Aorta (tissue), 5 donors: ENCODE measurements at places on chromosomes 7 and 10. TPM values are rescaled to one million over a fixed set of nuclear protein-coding genes. Genes with fewer than 3 reads are reported as not detected.

GRCh38 chr10:96130326-96130995 is 364 bp downstream of the ZNF518A start:
- peak; percentile 90 for DNase-seq
- H3K4me3 ChIP-seq: peak overlapping the region; percentile 79
- no peaks in the 10 kb centered on the region for H3K27me3 ChIP-seq
- peaks cover 4% of the 10 kb centered on the region for H3K4me1 ChIP-seq
- H3K27ac ChIP-seq: peak overlapping the region; percentile 83
- no peaks in the 10 kb centered on the region for H3K36me3 ChIP-seq

Gene CRPPA
- 2.4 TPM for total RNA-seq

- no peak overlapping the region for H3K27ac ChIP-seq
- H3K4me1 ChIP-seq: no peaks in the 10 kb centered on the region
- no peak for DNase-seq
Measured at GRCh38 chr7:113256883-113257531, 138.7 kb upstream of the SMIM30 start.

DNA sequence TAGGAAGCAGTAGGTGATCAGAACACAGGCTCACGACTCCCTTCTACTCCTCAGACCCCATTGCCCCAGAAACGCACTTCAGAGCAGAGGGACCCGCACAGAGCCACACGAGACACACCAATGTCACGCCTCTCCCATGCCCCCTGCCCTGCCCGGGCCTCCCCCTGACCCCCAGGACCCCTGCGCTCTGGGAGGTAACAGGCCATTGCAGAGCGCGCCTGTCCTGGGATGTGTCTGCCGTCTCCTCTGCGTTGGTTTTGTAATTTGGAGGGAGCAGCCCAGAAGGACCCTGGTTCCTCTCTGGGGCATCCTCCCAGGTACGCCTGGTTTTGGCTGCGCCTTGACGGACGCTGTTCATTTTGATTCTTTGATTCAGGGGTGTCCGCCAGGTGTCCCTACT is 85.4 kb downstream of the UNCX start:
- H3K36me3 ChIP-seq: no peaks in the 10 kb centered on the region
- H3K4me1 ChIP-seq: no peaks in the 10 kb centered on the region

- no peak for DNase-seq
- no peaks in the 10 kb centered on the region for H3K27me3 ChIP-seq
- H3K4me1 ChIP-seq: no peaks in the 10 kb centered on the region
Measured at GRCh38 chr10:47244560-47245500, 55.2 kb upstream of the GDF10 start.

GRCh38 chr10:12056748-12057147 is 12.0 kb upstream of the DHTKD1 start:
- no peak for DNase-seq
- no peaks in the 10 kb centered on the region for H3K27me3 ChIP-seq
- no peaks in the 10 kb centered on the region for H3K36me3 ChIP-seq
- no peak overlapping the region for H3K4me3 ChIP-seq
- H3K27ac ChIP-seq: no peak overlapping the region
- no peaks in the 10 kb centered on the region for H3K4me1 ChIP-seq

DNA sequence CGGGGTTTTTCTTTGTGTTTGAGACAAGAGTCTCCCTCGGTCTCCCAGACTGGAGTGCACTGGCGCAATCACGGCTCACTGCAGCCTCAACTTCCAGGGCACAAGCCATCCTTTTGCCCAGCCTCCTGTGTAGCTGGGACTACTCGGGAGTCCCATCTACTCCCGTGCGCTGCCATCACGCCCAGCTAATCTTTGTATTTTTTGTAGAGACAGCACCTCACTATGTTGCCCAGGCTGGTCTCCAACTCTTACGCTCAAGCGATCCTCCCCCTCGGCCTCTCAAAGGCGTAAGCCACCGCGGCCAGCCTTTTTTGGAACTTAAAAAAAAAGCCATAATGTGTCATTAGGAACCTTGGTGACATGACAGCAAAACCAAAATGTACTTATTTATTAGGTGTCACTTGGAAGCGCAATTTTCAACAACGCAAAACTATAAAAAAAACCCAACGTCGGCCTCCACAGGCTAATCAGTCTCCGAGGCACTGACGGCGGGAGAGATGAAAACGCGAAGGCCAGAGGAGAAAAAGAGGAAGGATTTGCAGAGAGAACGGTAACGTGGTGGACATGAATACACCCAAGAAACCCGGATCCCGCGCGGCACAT is 911 bp upstream of the HNRNPH3 start:
- H3K4me1 ChIP-seq: peaks cover 6% of the 10 kb centered on the region
- no peaks in the 10 kb centered on the region for H3K36me3 ChIP-seq
- H3K27me3 ChIP-seq: no peaks in the 10 kb centered on the region
- peak overlapping the region; percentile 62 for H3K27ac ChIP-seq
- DNase-seq: peak; percentile 82

DNA sequence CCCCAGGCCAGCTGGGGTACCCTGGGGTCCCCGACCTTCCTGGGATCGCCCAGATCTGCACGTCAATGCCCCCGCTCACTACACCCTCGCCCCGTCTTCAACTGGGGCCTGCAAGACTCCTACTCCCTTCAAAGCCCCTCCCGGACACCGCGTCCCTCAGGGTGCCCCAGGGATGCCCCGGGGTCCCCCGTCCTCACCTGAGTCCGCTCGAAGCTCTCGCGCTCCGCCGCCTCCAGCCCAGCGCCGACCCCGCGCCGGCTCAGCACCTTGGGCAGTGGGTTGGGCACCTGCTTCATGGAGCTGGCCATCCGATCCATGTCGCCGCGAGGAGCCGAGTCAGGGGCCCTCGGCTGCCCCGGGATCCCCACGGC is at the start of gene HIP1:
Gene HIP1 (minus strand): TSS at position 338 of the 371 bp plus-strand sequence. CDS start 21 bp downstream, at position 317.
- no peaks in the 10 kb centered on the region for H3K36me3 ChIP-seq
- H3K4me1 ChIP-seq: no peaks in the 10 kb centered on the region
- peak within 1 kb of the TSS; percentile 52 for H3K27ac ChIP-seq
- no peaks in the 10 kb centered on the region for H3K27me3 ChIP-seq

Gene NANOS1
- 1.9 TPM for total RNA-seq

- H3K27ac ChIP-seq: no peak overlapping the region
- H3K36me3 ChIP-seq: no peaks in the 10 kb centered on the region
- H3K27me3 ChIP-seq: no peaks in the 10 kb centered on the region
Measured at GRCh38 chr10:73908853-73909539, 1.9 kb upstream of the PLAU start.

- H3K27ac ChIP-seq: no peak overlapping the region
- no peaks in the 10 kb centered on the region for H3K36me3 ChIP-seq
- DNase-seq: peak; percentile 60
- no peaks in the 10 kb centered on the region for H3K4me1 ChIP-seq
Measured at GRCh38 chr10:4581929-4582328, 244.1 kb upstream of the AKR1E2 start.

- H3K27ac ChIP-seq: no peak overlapping the region
- no peak overlapping the region for H3K4me3 ChIP-seq
- H3K27me3 ChIP-seq: no peaks in the 10 kb centered on the region
- H3K36me3 ChIP-seq: no peaks in the 10 kb centered on the region
- H3K4me1 ChIP-seq: no peaks in the 10 kb centered on the region
- no peak for DNase-seq
Measured at GRCh38 chr10:76336213-76336963, 905.0 kb downstream of the LRMDA start.

GRCh38 chr7:108017776-108018151 is 14.8 kb upstream of the LAMB1 start:
- DNase-seq: no peak
- no peaks in the 10 kb centered on the region for H3K27me3 ChIP-seq

Gene GPR26
- not detected for total RNA-seq

DNA sequence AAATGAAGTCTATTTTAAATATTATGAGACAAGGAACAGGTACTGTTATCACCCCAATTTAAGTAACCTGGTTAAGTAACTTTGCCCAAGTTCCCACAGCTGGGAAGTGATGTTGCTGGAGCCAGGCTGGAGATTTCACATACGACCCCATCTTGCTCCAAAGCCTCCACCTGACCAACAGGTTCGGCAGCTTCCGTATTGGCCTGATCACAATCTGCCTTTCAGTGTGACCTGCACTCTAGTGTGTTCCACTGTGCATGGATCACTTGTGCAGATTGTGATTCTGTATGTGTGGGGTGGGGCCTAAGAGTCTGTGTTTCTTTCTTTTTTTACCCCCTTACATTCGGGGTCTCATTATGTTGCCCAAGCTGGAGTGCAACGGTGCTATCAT is 66.1 kb downstream of the PRTFDC1 start:
- no peaks in the 10 kb centered on the region for H3K36me3 ChIP-seq
- DNase-seq: no peak
- no peak overlapping the region for H3K4me3 ChIP-seq
- H3K27ac ChIP-seq: no peak overlapping the region

DNA sequence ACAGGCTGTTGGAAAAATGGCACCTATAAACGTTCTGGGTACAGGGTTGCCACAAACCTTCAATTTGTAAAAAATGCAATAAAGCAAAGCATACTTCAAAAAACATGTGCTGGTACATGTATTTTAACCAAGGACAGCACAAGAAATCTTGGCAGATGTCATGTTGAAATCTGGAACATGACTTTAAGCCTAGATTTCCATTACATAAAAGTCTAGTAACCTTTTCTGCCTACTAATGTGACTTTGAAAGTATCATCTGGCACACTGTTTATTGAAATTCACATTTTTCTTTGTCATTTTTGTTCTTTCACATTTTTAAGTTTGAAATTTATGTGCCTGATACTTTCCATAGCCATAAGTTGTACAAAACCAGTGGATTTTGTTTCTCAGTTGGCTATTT is 296.8 kb downstream of the EXOC4 start:
- no peak overlapping the region for H3K27ac ChIP-seq
- no peak for DNase-seq
- H3K27me3 ChIP-seq: no peaks in the 10 kb centered on the region
- no peaks in the 10 kb centered on the region for H3K36me3 ChIP-seq
- no peak overlapping the region for H3K4me3 ChIP-seq

GRCh38 chr10:119211176-119211575 is 3.8 kb downstream of the GRK5 start:
- no peaks in the 10 kb centered on the region for H3K36me3 ChIP-seq
- DNase-seq: no peak
- peaks cover 11% of the 10 kb centered on the region for H3K4me1 ChIP-seq

GRCh38 chr7:93629291-93629801 is 54.8 kb upstream of the CALCR start:
- no peaks in the 10 kb centered on the region for H3K36me3 ChIP-seq
- no peak for DNase-seq
- H3K27ac ChIP-seq: no peak overlapping the region
- no peaks in the 10 kb centered on the region for H3K4me1 ChIP-seq
- no peaks in the 10 kb centered on the region for H3K27me3 ChIP-seq

DNA sequence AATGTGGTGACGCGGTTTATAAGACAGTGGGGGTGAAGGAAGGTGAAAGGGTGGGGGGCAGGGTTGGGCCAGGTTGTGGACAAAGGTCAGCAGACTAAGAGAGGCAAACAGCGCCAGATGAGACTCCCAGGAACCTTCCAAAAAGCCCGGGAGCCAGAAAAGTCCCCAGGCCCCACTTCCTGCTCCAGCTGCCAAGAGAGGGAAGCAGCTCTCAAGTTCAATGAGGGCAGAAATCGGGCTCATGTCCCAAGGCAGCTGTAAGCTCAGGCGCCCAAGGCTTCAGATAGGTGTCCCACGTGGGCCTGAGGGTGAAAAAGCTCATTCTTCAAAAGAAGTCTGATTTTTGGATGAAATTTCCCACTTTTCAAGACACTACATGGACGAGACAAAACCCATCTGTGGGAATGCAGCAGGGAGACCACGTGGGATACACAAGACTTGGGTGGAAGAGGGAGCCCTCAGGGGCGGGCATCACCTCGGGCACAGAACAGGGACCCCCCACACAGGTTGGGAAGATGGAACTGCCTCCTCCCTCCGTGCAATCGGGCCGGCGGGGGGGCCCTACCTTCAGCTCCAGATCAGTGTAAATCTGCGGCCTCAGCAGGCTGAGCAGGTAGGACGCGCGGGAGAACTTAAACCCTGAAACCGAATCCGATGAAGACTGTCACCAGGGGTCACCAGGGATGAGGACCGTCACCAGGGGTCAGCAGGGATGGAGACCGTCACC is 7.8 kb downstream of the PYROXD2 start:
- H3K27ac ChIP-seq: no peak overlapping the region
- H3K27me3 ChIP-seq: no peaks in the 10 kb centered on the region
- no peaks in the 10 kb centered on the region for H3K36me3 ChIP-seq
- no peaks in the 10 kb centered on the region for H3K4me1 ChIP-seq
- peak; percentile 64 for DNase-seq

GRCh38 chr10:23585666-23586065 is 146.8 kb downstream of the OTUD1 start:
- H3K27me3 ChIP-seq: no peaks in the 10 kb centered on the region
- no peak overlapping the region for H3K4me3 ChIP-seq
- H3K36me3 ChIP-seq: no peaks in the 10 kb centered on the region
- DNase-seq: no peak
- H3K4me1 ChIP-seq: no peaks in the 10 kb centered on the region

DNA sequence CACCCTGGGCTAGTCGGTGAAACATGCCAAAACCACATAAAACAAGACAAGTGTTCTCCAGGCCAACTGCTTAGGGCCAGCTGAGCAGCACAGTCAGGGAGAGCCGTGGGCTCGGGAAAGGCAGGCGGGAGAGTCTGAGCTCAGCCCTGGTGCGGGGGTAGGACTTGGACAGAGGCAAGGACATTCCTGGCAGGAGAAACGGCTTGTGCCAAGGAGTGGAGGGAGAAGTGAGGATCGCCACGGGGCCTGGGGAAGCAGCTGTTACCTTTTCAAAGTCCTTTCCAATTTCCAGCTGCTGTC is 4.2 kb downstream of the ELN start:
- no peaks in the 10 kb centered on the region for H3K4me1 ChIP-seq
- DNase-seq: peak; percentile 85
- H3K27ac ChIP-seq: peak overlapping the region; percentile 94

Gene FGFBP3
- total RNA-seq: 1.2 TPM

Gene SYT15B
- total RNA-seq: 15.9 TPM

- no peak overlapping the region for H3K27ac ChIP-seq
- DNase-seq: no peak
- H3K36me3 ChIP-seq: no peaks in the 10 kb centered on the region
- no peaks in the 10 kb centered on the region for H3K4me1 ChIP-seq
- no peaks in the 10 kb centered on the region for H3K27me3 ChIP-seq
Measured at GRCh38 chr7:156397249-156397648, 243.3 kb upstream of the RNF32 start.

DNA sequence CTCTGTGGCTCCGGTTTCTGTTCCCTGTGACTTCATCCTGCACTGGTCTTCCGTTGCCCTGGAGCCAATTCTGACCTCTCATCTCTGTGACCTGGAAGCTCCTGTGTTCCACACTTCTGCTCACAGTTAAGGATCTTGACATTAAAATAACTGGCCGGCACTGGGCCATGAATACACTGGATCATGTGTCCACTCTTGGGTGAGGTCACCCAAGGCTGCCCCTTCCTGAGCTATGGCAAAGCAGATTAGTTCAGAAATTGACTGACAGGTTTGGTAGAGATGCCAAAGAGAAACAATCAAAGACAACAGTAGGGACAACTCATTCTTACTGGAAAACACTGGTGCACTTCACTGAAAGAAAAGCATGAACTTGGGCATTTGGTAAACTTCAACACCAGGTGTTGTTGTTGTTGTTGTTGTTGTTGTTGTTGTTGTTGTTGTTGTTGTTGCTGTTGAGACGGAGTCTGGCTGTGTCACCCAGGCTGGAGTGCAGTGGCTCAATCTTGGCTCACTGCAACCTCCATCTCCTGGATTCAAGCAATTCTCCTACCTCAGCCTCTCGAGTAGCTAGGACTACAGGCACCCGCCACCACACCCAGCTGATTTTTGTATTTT is 36.7 kb upstream of the GRID1 start:
- no peaks in the 10 kb centered on the region for H3K27me3 ChIP-seq
- H3K27ac ChIP-seq: no peak overlapping the region
- peaks cover 2% of the 10 kb centered on the region for H3K4me1 ChIP-seq
- no peaks in the 10 kb centered on the region for H3K36me3 ChIP-seq
- DNase-seq: no peak

- H3K4me3 ChIP-seq: no peak overlapping the region
- no peak overlapping the region for H3K27ac ChIP-seq
- no peak for DNase-seq
Measured at GRCh38 chr7:136698231-136698630, 170.2 kb upstream of the CHRM2 start.
